Germinal center (tissue), 1 donor: ENCODE measurements at places on chromosomes 7 and 10.
A peak's percentile ranks its signal among the peaks of the same experiment; 100 is the strongest.

- no peak for DNase-seq
Observed at GRCh38 chr7:158948376-158948775, 92.0 kb downstream of the DYNC2I1 start.

GRCh38 chr10:63250032-63250431 lies 116.9 kb downstream of the NRBF2 start:
- no peak for DNase-seq

GRCh38 chr7:74306730-74307469 lies 17.7 kb downstream of the CLIP2 start:
- DNase-seq, result no peak

GRCh38 chr7:98840722-98841121 lies 29.1 kb downstream of the TMEM130 start:
- no peak for DNase-seq

DNA sequence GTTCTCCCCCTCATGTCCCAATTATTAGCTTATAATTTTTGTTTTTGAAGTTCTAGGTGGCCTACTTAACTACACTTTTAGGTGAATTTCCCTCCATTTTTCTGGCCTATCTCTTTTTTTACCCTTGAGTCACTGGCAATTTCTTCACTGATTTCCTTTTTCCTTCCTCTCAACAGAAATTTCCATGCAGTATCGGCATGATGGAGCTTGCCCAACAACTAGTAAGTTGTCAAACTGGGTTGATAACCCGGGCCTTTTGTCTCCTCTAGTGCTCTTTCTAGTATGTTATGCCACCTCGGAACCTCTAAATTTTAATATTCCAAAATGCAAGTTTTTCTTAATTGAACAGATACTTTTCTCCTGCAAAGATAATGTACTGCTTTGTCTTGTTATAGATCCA lies 147.1 kb downstream of the MLLT10 start:
- no peak for DNase-seq

DNA sequence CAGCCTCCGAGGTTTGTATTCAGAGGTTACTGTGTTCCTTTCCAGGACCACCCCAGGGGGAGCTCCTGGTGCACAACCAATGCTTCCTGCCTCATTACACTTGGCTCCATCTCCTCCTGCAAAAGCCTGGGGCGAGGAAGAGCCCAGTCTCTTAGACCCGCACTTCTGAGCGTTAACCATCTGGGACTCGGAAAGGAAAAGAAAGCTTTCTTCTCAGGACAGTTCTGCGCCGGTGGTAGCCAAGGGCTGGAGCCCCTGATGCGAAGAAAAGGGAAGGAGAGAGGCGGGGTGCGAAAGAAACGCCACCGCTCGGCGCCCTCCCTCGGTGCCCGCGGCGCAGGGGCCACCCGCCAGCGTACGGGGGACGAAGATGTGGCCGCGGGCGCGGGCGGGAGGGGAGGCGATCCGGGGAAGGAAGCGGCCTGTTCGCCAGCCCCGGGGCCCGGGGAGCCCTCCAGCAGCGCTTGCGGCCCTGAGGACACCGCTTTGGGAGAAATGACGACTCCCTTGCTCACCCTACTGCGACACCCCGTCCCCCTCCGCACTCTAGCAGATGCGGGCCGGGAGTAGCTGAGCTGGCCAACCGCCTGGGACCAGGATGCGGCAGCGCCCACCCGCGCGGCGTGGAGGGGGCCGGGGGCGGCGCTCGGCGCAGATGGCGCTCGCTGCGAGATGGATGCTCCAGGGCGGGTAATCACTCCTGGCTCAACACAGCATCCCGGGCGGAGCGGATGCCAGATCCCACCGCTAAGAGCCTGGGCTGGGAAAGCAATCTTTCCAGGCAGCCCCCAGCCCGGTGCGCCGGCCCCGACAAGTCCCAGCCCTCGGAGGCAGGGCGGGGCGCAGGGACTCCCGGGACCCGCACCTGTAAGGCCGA lies 1.3 kb downstream of the NRCAM start:
- DNase-seq, result peak; percentile 43

GRCh38 chr7:111878785-111879184 lies 316.5 kb upstream of the IMMP2L start:
- DNase-seq, result no peak

GRCh38 chr7:1599640-1600395 lies 30.0 kb upstream of the PSMG3 start:
- DNase-seq, result no peak

DNA sequence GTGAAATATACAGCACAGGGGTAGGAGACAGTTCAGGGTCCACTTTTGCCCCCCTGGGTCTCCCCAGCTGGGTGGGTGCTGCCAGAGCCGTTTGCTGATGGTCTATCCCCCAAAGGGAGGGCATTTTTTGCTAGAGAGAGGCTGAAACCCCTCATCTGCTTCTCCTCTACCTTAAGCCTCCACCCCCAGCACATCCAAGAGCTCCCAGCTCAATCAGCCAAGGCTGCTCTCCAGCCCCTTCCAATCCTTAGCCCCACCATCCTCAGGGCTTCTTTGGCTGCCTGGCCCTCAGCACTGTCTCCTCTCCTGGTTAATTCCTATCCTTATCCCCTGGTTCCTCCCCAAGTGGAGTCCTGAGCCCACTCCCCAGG lies 153.1 kb downstream of the AOAH start:
- DNase-seq, result no peak

- no peak for DNase-seq
Observed at GRCh38 chr7:41918597-41918996, 215.7 kb upstream of the INHBA start.

DNA sequence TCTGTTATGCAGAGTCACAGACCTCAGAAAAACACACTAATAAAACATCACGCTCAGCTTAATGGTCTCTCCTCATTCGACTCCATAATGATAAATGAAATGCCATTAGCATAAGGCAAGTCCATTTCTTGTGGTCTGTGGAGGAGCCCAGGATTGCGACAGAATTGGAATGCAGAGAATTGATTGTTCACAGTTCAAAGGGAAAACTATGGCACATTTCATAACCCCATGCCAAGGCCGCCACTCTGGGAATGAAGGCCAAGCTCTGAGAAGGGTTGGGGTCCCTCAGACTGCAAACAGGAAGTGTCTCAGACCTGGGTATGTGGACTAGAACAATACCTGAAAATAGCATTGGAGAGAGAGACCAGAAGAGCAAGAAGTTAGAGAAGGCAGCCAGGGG lies 398.9 kb downstream of the ADRA2A start:
- DNase-seq, result no peak

GRCh38 chr7:132270517-132270916 lies 305.8 kb downstream of the PLXNA4 start:
- no peak for DNase-seq

GRCh38 chr7:99645590-99645989 lies 28.8 kb downstream of the ZSCAN25 start:
- DNase-seq, result no peak

- no peak for DNase-seq
Observed at GRCh38 chr7:94975336-94975735, 67.9 kb downstream of the PPP1R9A start.

- no peak for DNase-seq
Observed at GRCh38 chr7:132108563-132108962, 467.7 kb downstream of the PLXNA4 start.

DNA sequence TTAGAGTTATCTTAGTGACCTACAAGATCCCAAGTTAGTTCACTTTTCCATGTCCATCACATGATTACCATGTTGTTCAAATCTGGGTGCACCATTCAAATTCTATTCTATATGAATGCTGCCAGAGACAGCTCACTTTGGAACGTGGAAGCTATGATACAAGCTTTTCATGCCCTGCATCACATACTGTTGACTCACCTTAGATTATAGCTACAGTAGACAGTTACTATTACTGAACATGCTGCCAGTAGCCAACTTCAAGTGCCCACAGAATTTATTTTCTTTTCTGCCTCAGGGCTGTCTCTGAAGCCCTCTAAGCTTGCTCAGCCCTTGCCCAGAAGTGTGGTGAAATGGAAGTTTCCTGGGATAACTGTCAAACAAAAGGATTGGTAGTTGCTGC lies 231.1 kb downstream of the GPR158 start:
- no peak for DNase-seq

- no peak for DNase-seq
Observed at GRCh38 chr10:5858811-5859210, 30.9 kb downstream of the ANKRD16 start.

DNA sequence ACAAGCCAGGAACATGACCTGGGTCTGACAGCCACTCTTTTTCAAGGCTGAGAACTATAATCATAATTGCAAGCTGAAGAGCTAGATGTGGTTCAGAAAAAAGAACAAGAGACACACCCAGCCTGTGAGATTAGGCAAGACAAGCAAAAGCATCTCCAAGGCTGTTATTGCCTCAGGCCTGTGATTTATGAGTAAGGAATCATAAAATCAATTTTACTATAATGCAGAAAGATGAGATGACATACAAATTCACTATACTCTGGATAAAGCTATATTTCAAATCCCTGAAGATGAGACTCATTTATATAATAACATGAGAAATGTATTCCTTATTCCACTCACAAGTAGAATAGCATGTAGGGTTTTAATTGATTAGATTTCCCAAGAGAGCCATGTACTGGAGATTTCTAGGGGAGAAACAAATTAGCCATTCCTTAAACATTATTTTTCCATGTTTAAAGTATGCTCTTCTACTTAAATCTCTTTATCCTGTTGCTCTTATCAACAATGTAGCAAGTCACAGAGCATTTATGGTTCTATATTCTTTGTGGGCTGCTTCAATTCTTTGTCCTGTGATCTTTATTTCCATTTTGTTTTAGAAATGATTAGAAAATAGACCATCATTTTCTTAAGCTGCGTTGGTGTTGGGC lies 47.4 kb downstream of the FHIP2A start:
- no peak for DNase-seq

DNA sequence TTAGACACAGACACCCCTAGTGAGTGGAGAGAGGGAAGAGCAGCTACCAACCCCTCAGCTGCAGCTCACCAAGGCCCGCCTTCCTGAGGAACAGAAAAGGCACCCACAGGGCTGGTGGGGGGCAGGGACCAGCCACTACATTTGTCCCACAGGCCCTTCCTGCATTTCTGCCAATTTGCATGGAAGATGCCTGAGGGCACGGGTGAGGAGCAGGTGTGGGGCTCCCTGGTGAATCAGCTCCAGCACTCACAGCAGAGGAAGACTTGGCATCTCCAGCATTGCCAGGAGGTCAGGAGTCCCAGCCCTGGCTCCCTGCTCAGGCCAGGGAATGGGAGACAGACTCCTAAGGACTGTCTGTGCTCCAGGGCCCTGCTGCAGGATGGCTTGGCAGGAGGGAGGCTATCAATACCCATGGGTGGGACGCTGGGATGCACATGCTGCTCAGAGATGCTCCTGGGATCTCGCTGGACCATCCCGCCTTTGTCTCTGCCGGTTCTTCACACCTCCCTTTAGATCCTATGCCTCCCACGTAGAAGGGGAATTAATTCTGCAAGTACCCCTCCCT lies 109.7 kb downstream of the SLIT1 start:
- no peak for DNase-seq

DNA sequence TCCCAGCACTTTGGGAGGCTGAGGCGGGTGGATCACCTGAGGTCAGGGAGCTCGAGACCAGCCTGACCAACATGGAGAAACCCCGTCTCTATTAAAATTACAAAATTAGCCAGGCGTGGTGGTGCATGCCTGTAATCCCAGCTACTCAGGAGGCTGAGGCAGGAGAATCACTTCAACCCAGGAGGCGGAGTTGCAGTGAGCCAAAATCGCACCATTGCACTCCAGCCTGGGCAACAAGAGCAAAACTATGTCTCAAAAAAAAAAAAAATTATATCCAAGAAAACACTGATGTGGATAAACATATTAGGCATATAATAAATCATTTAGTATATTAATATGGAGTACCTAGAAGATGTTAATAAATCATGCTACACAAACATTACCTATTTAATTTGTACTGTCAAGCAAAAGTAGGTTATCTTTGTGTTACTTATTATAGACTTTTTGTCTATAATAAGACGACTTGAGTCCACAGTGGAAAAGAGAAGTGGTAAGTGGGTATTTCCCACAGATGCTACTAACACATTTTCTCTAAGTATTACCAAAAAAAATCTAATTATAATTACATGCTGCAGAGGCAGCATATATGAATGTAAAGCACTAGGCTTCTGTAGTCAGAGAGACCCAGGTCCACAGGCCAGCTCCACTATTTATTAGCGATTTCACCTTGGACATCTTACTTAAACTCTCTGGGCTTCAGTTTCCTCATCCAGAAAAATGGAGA lies 34.5 kb downstream of the DNMBP start:
- DNase-seq, result peak; percentile 35

DNA sequence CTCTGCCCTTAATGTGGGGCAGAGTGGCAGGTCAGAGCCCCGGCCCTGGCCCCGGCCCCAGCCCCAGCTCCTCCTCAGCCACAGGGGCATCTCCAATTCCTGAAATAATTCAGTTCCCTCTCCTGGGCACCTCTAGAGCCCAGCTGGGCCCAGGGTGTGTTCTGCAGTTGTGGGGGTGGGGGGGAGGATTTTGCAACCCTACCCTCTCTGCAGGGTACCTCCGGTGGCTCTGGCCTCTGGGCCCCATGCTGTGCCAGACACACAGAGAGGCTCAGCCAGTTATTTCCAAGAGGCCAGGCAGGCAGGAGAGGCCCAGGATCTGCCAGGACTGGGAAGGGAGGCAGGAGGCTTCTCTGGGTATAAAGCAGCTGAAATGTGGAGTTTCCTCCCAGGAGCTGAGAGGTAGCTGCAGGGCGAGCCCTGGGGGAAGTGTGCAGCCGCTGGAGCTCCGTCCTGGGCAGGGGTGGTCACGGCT lies 47.9 kb downstream of the PWWP2B start:
- no peak for DNase-seq
